Urothelium cell line (cell line): ENCODE measurements at places on chromosomes 11 and 22.

GRCh38 chr22:19526076-19526701 is 2.0 kb upstream of the CLDN5 start:
- DNase-seq = no peak

GRCh38 chr11:110092515-110093406 is at the start of gene ZC3H12C:
Gene ZC3H12C, plus strand, starts transcription at chr11:110093392. Its CDS starts 20 bp downstream, at chr11:110093412.
- DNase-seq = peak; percentile 87

DNA sequence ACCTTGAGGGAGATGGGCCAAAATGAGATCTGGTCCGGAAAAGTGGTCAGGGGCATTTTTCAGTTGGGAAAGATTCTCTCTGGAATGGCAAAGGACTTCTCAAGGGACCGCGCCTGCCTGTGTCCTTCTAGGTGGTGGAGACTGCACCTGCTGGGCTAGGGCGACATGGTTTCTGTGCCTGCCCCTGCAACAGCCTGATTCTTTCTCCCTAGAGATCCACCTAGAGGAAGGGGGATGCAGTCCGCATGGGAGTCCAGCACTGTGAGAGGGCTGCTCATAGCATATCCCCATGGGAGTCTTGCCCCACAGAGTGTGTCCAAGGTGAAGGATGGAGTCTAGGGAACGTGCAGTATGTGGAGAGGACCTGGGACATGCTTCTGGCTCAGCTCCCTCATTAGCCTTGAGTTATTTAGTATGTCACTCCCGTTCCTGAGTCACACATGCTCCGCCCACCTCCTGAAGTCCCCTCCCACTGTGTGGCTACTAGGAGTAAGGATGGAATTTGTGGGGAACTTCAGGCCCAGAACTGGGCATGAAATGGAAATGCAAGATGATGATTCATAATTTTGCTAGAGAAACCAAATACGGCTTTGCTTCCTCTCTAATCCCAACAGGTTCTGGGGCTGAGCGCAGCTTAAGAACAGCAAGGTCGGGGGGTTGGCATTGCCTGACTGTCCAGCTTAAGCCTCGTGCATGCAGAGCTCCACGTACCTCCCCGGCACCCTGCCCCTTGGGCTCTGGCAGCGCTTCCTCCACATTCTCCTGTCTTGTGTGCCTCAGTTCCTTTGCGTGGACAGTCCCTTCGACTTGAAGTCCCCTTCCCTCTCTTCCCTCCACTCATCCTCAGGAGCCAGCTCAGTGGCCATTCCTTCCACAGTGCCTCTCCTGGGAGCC is 35.0 kb downstream of the GRIK4 start:
- peak; percentile 77 for DNase-seq

DNA sequence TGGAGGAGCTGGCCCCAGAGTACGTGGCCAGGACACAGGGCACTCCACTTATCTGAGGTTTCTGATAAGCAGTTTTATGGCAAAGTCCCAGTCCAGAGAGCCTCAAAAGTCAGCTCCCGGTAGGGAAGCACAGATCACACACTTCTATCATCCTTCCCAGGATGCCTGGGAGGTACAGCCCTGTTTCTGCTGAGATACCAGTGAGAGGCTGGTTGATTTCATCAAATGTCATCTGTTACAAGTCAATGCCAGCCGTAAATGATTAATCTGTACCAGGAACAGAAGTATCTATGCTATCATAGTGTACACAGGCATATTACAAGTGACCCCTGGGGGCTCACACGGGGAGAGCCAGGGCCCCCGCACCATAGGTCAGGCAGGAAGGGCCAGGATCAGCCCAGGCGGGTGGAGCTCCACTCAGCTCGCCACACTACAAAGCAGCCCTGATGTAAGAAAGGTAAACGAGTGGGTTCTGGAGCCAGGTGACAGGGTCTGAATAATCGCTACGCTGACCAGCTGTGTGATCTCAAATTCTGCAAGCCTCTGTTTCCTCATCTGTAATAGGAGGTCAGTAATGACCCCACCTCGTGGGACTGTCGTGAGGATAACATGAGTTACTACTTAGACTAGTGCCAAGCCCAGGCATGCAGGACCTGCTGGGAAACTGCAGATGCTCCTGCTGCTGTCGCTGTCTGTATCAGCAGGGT is 17.6 kb downstream of the PLA2G6 start:
- no peak for DNase-seq

GRCh38 chr22:25199731-25200520 is at the start of gene CRYBB3:
Gene CRYBB3, plus strand, starts transcription at chr22:25199858. Its CDS starts 1,539 bp downstream, at chr22:25201397.
- no peak for DNase-seq

DNA sequence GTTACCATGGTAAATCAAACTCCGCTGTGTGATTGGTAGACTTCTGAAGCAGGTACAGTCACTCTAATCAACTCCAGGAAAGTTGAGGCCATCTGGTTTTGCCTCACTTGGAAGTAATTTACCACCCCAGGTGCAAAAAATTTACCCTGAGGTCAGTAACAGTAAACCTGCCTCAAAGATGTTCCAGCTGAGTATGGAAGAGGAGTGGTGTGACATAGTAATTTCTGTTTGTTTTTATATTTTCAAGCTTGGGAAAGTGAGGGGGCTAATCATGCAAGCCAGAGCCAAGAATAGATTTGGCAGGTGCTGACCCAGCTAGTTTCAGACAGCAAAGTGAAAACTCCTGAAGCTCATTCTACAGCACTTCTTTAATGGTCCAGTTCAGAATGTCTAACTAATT is 691.6 kb downstream of the NTM start:
- no peak for DNase-seq

DNA sequence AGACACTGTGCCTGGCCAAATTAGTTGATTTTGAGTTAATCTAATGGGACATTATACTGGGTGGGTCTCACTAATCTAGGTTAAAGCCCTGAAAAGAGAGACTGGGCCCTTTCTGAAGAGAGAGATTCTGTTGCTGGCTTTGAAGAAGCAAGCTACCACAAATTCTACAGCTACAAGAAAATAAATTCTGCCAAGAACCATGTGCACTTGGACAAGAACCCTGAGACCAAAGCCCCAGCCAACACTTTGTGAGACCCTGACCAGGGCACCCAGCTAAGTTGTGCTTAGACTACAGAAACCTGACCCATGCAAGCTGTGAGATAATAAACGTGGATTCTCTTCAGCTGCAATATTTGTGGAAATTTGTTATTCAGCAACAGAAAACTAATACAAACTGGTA is 20.1 kb upstream of the SPON1 start:
- DNase-seq = no peak

- no peak for DNase-seq
Observed at GRCh38 chr22:40441761-40442390, 71.5 kb downstream of the SGSM3 start.

- DNase-seq = no peak
Observed at GRCh38 chr11:31796499-31797189, 14.5 kb downstream of the PAX6 start.

GRCh38 chr22:36738416-36739020 is 35.0 kb upstream of the CACNG2 start:
- DNase-seq = no peak

GRCh38 chr11:76107971-76108370 is 98.3 kb downstream of the WNT11 start:
- no peak for DNase-seq
